ENCODE measurements at places on chromosomes 3 and 15.

GRCh38 chr3:186080849-186081438 is 27.9 kb downstream of the ETV5 start:
- DNase-seq: no peak

DNA sequence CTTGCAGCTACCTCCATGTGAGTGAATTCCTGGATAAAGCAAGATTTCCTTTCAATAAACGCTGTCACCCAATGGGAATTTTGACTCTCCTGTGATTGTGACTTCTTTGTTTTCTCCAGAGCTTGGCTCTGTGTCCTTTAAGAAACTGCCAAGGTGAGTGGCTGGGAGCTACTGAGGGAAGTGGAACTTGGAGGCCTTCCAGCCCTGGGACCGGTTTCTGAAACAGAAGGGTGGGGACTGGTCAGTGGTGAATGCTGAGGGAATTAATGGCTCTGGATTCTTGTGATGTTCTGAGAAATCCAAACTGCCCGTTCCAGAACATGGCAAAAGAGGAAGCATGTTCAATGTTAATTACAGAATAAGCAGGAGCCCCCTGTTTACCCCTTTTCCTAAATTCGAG is 41.1 kb upstream of the MYZAP start:
- peak; percentile 44 for DNase-seq

DNA sequence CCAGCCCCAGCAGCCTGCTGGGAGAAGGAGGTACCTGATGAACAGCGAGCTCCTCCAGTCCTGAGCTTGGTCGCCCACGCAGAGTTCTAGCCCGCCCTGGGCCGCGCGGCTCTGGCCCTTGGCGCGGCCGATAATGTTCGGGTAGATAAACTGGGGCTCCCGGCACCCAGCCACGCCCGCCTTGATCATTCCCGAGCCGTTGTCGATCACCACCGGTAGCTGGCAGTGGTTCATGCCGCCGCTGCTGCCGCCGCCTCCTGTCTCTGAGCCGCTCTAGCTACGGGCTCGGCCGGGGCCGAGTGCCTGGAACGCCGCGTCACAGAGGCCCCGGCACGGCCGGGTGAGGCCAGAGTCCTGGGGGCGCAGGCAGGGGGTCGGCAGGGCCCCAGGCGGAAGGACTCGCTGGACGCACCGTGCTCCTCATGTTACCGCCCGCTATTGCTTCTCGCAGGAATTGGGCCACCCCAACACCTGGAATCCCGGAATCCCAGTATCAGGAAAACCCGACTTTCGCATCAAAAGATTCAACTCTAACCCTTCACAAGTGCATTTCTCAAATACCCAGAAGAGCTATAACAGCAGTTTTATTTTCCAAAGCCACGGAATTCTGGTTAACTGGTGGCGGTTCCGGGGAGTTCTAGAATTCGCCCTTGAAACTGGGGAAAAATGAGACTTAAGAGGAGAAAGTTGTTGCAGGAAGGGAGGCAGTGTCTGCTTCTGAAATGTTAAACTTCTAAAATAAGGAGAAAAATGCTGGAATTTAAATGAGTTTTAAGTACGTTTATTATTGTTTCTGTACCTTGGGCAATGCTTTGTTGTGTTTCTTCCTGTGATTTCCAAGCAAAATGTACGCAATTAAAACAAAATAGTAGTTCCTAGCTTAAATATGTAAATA is at the start of gene ACTRT3:
TSS of gene ACTRT3 (minus strand) at position 275 of the 895 bp plus-strand sequence. CDS start at position 234, 41 bp downstream.
- no peak for DNase-seq

GRCh38 chr3:21989341-21990042 is 238.5 kb upstream of the ZNF385D start:
- DNase-seq: no peak

- no peak for DNase-seq
These were observed 54.8 kb upstream of the MYO5C start for GRCh38 chr15:52350423-52350822.

DNA sequence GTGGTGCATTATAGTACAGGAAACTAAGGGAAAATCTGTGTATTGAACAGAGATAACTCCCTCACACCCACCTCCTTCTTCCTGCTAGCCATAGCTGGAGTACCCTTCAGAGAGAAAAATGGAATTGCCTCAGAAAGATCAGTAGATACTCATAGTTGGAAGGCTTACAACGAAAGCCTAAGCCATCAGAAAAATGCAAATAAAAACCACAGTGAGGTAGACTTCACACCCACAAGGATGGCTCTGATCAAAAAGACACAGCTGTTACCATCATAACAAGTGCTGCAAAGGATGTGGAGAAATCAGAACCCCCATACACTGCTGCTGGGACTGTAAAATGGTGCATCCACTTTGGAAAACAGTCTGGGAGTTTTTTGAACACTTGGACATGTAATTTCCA is 7.4 kb upstream of the DLG1 start:
- no peak for DNase-seq

DNA sequence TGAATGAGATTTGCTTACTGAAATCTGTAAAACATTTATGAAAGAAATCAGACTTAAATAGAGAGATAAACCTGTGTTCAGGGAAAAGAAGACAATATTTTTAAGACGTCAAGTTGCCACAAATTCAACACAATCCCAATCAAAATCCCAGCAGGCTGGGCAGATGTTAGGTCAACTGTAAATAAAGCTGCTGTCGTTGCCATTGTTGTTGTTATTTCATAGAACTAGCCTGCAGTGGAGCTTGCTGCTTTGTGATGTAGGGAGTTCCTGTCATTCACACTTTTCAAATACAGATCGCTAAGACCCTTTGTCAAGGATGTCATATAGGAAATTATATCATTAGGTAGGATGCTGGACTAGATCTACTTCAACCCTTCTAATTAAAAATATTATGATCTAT is 123.1 kb downstream of the NEO1 start:
- no peak for DNase-seq

DNA sequence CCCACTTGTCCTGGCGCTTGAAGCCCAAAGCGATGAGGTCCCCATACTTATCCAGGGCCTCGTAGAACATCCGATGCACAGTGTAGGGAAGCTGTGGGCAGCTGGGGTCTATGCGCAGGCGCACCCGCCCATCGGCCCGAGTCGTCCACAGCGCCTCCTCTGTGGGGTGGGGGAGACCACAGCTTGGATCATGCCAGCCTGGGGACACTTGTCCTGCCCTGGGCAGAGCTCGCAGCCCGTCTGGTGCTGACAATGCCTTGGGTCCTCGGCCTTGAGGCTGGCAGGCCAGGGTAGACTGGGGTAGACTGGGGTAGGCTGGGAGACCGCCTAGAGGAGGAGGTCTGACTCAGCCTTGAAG is 39.8 kb downstream of the ACSBG1 start:
- no peak for DNase-seq

- no peak for DNase-seq
These were observed 8.9 kb upstream of the NMNAT3 start for GRCh38 chr3:139686624-139687023.

- no peak for DNase-seq
These were observed 21.6 kb downstream of the QTRT2 start for GRCh38 chr3:114078126-114078525.

- no peak for DNase-seq
These were observed 34.5 kb upstream of the CTNNB1 start for GRCh38 chr3:41164777-41165176.

- no peak for DNase-seq
These were observed 364.0 kb downstream of the CNTN6 start for GRCh38 chr3:1456781-1457311.

DNA sequence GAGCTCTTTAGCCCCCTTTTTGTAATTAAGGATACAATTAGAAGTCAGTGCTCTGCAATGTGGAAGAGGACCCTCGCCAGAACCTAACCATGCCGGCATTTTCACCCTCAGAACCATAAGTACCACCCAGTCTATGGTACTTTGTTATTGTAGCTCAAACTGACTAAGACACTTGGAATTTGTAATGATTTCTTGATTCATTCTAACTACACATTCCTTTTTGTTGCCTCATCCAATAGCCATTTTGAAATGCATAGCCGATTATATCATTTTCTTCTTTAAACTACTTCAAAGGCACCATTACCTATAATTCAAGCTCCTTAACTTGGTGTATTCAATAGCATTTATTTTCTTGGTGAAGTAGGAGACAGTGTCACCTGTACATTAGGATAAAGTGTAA is 61.4 kb downstream of the GLB1 start:
- DNase-seq: no peak
